CD4-positive, alpha-beta T cell treated with Interleukin-1 beta for 1 hour (primary cell): ENCODE measurements at places on chromosomes 5 and 9.

DNA sequence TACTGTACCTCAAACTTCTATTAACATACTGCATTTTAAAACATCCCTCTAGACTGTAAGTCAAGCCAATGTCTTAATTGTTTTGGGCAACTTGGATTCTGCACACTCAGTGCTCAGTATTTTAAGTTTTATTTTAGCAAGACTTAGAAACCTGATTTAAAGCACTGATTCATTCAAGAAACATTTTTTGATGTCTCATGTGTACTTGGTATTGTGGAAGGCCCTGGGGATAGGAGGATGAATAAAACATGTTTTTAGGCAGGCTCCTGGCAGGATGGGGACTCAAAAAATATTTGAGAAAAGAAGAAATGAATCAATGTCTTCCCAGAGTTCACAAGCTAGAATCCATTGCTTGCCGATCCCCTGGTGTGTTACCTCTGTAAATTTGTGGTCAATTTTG lies 334.0 kb upstream of the PUM3 start:
- no peak for DNase-seq

- DNase-seq = peak; percentile 61
Measured at GRCh38 chr5:98796197-98796972, 22.9 kb downstream of the RGMB start.

- no peak for DNase-seq
Measured at GRCh38 chr9:135816651-135816970, 90.7 kb downstream of the CAMSAP1 start.

DNA sequence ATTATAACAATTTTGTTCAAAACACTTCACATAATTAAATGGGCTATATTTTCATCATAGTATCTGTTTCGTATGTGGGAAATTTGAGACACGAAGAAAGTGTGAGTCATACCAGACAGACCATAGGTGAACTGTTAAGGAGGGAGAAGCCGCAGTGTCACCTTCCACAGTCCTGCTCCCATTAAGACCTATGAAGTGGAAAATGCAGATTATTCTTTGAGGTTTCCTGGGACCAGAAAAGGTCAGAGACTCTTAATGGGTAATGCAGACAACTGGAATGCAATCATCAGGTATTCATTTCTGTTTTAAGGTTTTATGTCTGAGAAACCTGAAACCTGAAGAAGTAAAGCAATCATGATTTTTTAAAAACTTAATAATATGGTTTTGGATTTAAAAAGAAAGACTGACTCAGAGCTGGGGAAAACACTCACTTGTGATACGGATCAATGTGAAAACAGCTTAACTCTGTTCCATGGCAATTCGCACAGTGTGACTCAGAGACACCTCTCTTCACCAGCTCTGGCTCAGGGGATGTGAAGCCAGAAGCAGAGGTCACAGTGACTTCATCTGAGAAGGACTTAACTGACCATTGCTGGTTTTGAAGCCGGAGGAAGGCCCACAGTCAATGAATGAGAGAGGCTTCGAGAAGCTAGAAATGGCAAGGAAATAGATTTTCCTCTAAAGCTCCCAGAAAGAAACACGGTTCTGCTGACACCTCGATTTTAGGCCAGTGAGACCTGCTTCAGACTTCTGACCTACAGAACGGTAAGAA lies 17.2 kb upstream of the GCNT1 start:
- DNase-seq = no peak

GRCh38 chr9:88174324-88174723 lies 36.0 kb upstream of the SPATA31C2 start:
- no peak for DNase-seq

DNA sequence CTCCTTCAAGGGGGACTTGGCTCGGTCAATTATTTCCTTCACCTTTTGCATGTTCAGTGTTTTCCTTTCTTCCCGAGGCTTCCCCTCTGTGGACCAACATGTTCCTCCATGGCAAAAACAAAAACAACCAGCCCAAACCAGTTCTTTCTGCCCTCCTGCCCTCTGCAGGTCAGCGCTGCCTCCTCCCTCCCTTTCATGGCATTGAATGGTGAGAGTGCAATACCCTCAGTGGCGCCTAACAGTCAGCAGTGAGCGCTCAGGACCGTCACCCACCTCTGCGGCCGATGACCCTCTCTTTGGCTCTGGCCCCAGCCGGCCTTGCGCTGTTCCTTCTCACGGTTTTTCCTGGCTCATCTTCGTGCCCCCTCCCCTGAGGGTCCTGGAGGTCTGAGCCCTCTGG lies 34.4 kb upstream of the GNE start:
- no peak for DNase-seq

- DNase-seq = peak; percentile 40
Measured at GRCh38 chr9:99130069-99130468, 25.2 kb downstream of the TGFBR1 start.

DNA sequence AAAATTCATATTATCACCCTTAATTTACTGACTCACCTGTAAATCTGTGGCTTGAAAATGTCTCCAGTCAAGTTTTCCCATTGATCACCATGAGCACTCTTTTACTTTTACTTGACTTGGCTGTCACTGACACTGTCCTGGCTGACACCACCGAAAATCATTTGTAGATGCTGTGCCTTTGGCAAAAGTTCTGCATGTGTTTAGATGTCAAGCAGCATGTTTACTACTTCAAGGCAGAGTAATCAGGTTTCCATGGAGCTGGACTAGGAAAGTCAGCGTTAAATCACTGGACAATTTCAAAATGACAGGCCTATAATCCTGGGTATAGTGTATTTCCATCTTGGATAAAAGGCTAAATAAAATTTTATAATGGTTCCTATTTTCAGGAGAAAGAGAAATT lies 1530.6 kb upstream of the CDH6 start:
- no peak for DNase-seq

DNA sequence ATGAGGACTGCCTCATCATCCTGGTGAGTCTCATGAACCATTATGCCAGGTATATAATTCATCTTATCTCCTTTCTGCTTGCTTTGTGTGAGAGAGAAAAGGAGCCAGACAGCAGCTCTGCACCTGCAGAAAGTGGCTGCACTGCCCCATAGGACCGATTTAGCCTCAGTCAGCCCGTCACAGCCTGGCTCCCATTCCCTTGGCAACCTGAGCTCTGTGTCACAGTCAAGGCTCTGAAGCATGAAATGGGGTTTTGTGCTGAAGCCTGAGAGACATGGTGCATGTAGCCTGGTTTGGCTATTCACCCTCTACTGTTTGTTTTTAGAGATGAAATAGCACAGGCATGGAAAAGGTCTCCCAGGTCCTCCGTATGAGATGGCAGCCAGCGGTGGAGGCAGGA lies 198.3 kb downstream of the KCTD16 start:
- DNase-seq = no peak

GRCh38 chr9:21708856-21709255 lies 93.6 kb upstream of the MTAP start:
- no peak for DNase-seq

DNA sequence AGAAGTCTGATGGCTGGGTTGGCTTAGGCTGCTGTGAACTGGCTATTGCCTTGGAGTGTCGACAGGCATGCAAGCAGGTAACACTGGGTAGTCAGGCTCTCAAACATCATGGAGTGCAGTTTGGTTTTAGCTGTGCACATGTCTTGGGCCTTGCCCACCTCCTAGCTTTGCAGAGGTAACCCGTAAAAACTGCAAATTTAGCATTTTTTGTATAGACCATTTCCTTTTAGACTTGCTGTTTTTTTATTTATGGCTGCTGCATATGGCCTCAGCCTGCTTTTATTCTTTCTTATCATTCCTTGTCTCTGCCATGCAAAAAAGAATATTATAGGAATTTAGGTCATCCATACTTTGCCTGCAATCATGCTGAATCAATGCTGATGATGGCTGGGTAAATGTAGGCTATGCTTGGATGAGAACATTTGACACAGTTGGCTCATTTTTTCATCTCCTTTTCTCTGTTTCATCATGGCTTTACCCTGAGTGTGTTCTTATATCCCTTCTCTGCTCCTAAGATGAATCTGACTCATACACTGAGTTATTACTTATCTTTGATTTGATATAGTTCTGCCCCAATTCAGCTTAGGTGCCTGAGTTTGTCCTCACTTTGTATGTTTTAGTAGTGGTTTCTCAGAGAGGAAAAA lies 27.2 kb downstream of the RECK start:
- DNase-seq = no peak

GRCh38 chr5:124583469-124584350 lies 162.7 kb downstream of the ZNF608 start:
- peak; percentile 5 for DNase-seq

DNA sequence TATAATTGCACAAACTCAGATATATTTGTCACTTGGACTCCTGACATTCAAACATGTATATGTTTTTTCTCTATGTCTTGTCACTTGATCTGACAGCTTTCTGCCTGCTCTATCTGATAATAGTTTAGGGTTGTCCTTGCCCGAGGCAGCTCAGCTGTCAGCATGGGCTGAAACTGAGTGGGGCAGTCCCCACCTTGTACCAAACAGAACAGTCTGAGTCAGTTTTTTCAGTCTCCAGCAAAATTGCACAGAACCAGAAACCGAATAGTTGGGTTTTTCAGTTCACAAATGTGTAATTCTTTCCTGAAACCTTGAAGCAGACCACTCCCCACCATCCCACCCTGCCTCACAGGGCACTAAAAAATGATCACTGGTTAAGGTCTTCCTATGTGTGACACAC lies 9.5 kb upstream of the HAND1 start:
- DNase-seq = no peak

GRCh38 chr5:33479311-33479710 lies 38.5 kb downstream of the TARS1 start:
- no peak for DNase-seq

GRCh38 chr5:95817430-95817829 lies 5.1 kb downstream of the GLRX start:
- DNase-seq = peak; percentile 61

- DNase-seq = no peak
Measured at GRCh38 chr5:94045839-94046782, 304.7 kb upstream of the POU5F2 start.

GRCh38 chr5:121741156-121741555 lies 110.5 kb upstream of the FTMT start:
- no peak for DNase-seq

GRCh38 chr5:56501781-56502557 lies 268.8 kb upstream of the ANKRD55 start:
- no peak for DNase-seq

GRCh38 chr5:97162045-97162444 lies 19.6 kb upstream of the LIX1 start:
- DNase-seq = peak; percentile 62

- DNase-seq = no peak
Measured at GRCh38 chr9:126494264-126494663, 119.5 kb upstream of the LMX1B start.

GRCh38 chr9:130147910-130148309 lies 24.3 kb upstream of the NCS1 start:
- DNase-seq = no peak

DNA sequence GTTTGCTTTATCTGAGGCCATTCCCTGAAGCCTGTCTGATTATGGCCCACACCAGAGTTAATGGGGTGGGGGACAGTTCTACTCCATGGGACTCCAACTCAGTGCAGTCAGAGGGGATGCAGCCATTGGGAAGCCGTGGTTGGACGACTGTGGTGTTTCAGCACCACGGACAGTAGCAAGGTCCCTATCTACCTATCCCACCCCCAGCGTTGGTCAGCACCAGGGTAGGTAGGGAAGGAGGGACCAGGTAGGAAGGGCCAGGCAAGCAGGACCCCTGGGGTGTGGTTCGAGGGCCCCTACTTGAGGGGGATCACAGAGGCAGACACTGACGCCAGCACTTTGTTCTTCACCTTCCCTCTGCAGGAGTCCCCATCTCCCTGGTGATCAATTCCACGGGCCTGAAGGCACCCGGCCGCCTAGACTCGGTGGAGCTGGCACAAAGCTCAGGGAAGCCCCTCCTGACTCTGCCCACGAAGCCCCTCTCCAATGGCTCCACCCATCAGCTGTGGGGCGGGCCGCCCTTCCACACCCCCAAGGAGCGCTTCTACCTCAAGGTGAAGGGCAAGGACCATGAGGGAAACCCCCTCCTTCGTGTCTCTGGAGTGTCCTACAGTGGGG lies 33.2 kb downstream of the HMCN2 start:
- no peak for DNase-seq

- DNase-seq = no peak
Measured at GRCh38 chr5:35487233-35488025, 130.2 kb upstream of the SPEF2 start.

GRCh38 chr5:139470821-139471300 lies at the start of gene SMIM33:
TSS of gene SMIM33 (plus strand) at chr5:139471004. CDS start at chr5:139471122, 118 bp downstream.
- DNase-seq = peak; percentile 21

DNA sequence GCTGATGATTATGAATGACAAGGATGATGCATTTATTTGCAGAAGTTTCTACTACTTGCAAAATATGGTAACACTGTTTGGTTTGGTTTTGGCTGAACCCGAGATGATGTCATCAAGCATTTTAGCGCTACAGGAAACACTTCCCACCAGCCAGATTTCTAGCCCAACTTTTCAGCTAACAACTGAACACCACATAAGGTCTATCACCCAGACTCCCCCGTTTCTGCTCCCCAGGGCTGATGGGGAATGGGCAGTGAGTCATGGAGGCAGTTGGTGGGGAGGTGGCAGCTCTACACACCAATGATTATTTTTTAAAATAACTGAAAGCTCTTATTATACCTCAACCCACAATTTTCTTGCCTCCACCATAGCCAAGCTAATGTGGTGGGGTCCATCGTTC lies 302.9 kb downstream of the CEMIP2 start:
- DNase-seq = no peak

DNA sequence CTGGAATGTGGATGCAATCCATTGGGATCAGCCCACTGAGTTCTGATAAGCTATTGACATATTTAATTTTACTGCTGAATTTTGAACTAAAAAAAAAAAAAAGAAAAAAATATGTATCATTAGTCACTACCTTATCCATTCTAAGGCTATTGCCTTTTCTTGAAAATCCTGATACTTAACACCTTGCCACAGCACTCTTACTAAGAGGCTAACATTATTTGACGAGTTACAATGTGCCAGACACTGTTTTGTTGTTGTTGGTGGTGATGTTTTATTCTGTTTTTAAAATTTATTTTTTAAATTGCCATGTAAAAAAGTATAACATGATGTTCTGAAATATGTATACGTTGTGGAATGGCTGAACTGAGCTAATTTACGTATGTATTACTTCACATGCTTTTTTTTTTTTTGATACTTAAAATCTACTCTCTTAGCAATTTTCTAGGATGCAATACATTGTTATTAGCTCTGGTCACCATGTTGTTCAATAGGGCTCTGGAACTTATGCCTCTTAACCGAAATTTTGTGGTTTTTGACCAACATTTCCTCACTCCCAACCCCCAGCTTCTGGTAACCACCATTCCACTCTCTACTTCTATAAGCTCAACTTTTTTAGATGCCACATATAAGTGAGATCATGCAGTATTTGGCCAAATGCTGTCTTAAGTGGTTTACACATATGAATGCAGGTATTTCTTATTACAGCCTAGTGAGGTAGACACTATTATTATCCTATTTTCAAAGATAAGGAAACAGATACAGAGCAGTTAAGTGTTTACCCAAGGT lies 134.8 kb upstream of the PCA3 start:
- no peak for DNase-seq
